ENCODE measurements at places on chromosomes 7 and 10.

DNA sequence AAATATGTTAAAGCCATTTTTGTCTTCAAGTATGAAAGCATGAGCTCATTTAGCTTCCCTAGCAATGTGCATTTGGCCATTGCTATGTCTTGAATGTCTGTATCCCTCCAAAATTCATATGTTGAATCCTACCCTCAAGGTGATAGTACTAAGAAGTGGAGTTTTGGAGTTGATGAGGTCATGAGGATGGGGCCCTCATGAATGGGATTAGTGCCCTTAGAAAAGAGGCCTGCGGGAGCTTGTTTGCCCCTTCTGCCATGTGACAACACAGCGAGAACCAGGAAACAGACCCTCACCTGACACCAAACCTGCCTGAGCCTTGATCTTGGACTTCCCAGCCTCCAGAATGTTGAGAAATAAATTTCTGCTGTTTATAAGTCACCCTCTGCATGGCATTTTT lies 61.3 kb upstream of the UCN3 start:
- no peak for DNase-seq

DNA sequence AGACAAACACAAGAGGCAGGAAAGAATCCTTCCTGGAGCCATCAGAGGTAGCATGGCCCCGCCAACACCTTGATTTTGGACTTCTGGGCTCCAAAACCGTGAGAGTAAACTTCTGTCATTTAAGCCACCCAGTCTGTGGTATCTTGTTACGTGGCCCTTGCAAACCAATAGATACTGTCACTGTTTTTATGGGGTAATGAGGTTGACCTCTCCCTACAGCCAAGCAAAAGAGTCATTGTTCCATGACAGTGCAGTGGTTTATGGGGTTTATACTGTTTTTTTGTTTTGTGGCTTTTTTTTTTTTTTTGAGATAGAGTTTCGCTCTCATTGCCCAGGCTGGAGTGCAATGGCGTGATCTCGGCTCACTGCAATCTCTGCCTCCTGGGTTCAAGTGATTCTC lies 32.8 kb downstream of the KIAA1549 start:
- DNase-seq, result no peak

- no peak for DNase-seq
Measured at GRCh38 chr10:47249881-47250280, 50.1 kb upstream of the GDF10 start.

DNA sequence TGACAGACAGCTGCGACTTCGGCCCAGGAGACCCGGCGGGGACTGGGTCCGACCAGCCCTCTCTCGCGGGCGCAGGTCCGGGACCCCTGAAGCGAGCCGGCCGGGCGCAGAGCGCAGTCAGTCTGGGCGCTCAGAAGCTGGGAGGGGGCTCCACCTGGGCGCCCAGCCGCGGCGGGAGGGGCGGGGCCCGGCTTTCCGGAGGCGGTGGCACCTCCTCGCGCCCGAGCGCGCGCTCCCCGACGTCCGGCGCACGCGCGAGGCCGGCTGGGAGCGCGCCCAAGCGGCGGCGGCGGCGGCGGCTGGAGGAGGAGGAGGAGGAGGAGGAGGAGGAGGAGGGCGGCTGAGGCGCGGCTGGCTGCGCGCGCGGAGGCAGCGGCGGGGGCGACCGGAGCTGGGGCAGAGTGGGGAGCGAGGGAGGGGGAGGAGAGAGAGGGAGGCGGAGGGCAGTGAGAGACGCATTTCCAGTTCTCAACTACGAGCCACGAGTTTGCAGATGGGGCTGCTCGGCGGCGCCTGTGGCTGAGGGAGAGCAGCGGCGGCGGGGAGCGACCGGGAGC lies at the start of gene PALS2:
PALS2 (plus strand) TSS at position 456 of the 557 bp plus-strand sequence. CDS start 50,216 bp downstream, outside the sequence.
- peak; percentile 42 for DNase-seq

DNA sequence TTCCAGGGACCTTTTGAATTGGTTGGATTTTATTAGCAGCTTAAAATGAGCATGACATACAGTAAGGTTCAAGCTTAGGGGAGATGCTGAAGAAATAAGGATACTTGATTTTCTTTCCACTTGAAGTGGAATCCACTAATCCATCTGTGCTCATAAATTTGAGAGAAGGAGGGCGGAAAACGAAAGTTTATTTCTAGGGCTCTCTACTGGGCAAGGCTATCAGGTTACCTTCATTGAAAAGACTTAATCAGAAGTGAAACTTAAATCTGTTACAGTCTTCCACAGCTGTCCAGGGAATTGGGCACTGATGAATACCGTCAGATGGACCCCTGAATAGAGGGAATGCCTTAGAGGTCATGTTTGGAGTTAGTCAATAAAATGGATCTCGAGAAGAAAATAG lies 21.8 kb downstream of the AUTS2 start:
- DNase-seq, result no peak

GRCh38 chr10:89308266-89308665 lies 6.4 kb downstream of the IFIT2 start:
- DNase-seq, result no peak

- no peak for DNase-seq
Measured at GRCh38 chr10:11605807-11606408, 5.5 kb downstream of the USP6NL start.
